PC-9 (cell line): ENCODE measurements at places on chromosomes 1 and 21. TPM values are rescaled to one million over a fixed set of nuclear protein-coding genes. Genes with fewer than 3 reads are reported as not detected.

The GNG5 gene
- total RNA-seq = 69.9 and 98.8 TPM in 2 replicates

The ITLN1 gene
- not detected in 2 replicates for total RNA-seq

The GRIK1 gene
- not detected in 2 replicates for total RNA-seq

The B4GALT2 gene
- 66.2 and 72.9 TPM in 2 replicates for total RNA-seq

The F13B gene
- total RNA-seq = not detected in 2 replicates

The HPDL gene
- total RNA-seq = 10.4 and 12.7 TPM in 2 replicates

The KLHDC7A gene
- total RNA-seq = 0.20 TPM in 1 of 2 replicates, not detected in the other

The VHLL gene
- total RNA-seq = not detected in 2 replicates

The VWA5B1 gene
- not detected in 2 replicates for total RNA-seq

The SPRR4 gene
- not detected in 2 replicates for total RNA-seq

The NCAM2 gene
- not detected in 2 replicates for total RNA-seq

The TENT5C gene
- total RNA-seq = 3.9 and 4.3 TPM in 2 replicates

The CATSPER4 gene
- total RNA-seq = 0.24 TPM in 1 of 2 replicates, not detected in the other

The TPTE gene
- not detected in 2 replicates for total RNA-seq

The OR6N1 gene
- total RNA-seq = not detected in 2 replicates

The GJB3 gene
- 58.6 and 63.0 TPM in 2 replicates for total RNA-seq

The COL9A2 gene
- 9.3 and 13.5 TPM in 2 replicates for total RNA-seq

The CLDN8 gene
- total RNA-seq = 0.55 and 1.2 TPM in 2 replicates
